ENCODE measurements at places on chromosomes 2 and 18. TPM values are rescaled to one million over a fixed set of nuclear protein-coding genes. Genes with fewer than 3 reads are reported as not detected.

GALR1 gene
- total RNA-seq, result 0.72 TPM

MAL gene
- total RNA-seq, result 19.5 TPM

EGR4 gene
- total RNA-seq, result not detected

ANO7 gene
- 0.89 TPM for total RNA-seq

MAB21L4 gene
- 0.22 TPM for total RNA-seq

ADAM23 gene
- 15.7 TPM for total RNA-seq

SERPINB2 gene
- 0.69 TPM for total RNA-seq

C2orf72 gene
- total RNA-seq, result 23.0 TPM

Measured in spinal cord (tissue), 10 donors.